ENCODE measurements at places on chromosomes 6 and 20.

DNA sequence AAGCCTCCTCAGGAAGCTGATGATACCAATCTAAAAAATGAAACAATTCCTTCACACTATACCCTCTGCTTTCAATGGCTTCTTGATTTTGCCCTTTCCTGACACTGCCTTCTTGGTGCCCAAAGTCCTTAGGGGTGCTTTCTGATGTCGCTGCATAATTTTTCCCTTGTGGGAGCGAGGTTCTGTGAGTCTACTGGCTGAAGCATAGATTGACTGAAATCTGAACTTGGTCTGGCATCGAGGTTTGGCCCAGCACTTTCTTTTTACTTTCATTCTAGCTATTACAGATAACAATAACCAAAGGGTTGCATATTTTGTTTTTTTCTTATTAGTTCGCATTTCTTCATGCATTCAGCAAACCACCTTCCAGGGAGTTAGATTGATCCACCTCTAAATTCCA is 65.8 kb downstream of the E2F3 start:
- H3K4me3 ChIP-seq: no peak overlapping the region
- no peak overlapping the region for H3K27ac ChIP-seq
- H3K4me1 ChIP-seq: no peaks in the 10 kb centered on the region
- DNase-seq: no peak
- H3K36me3 ChIP-seq: no peaks in the 10 kb centered on the region

GRCh38 chr6:86016567-86016966 is 373.9 kb upstream of the SYNCRIP start:
- no peak overlapping the region for H3K4me3 ChIP-seq
- H3K27ac ChIP-seq: no peak overlapping the region
- no peaks in the 10 kb centered on the region for H3K27me3 ChIP-seq
- DNase-seq: no peak
- H3K36me3 ChIP-seq: no peaks in the 10 kb centered on the region

DNA sequence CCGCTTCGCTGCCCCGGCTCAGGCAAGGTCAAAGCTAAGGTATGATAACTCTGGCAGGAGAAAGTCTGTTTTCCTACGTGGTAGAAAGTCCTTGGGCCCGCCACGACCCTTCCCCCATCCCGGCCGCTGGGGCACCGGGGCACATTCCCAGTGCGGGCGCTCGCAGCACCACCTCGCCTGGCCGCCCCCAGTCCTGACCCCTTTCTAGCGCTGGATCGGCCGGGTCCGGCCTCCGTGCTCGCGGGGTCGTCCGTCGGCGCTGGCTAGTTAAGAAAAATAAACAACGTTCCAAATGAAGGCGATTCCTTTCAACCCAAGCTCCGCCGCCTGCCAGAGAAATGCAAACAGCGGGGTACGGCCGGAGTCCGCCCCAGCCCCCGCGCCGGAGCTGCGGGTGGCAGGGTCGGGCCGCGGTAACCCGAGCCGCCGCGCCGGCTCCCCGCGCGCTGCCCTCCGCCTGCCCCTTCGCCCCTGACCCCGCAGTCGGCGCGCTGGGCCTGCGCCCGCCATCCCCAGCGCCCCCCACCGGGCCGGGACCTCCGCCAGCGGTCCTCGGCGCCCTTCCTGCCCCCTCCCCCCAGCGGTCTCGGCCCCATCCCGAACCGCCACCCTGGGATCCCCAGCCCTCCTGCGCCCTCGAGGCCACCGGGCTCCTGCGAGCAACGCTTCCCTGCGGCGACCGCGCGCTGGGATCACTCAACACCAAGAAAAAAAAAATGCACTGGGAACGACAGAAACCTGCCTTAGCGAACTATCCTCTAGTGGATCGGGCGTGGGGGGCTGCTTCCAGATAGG is 37.6 kb downstream of the NCR2 start:
- no peak overlapping the region for H3K4me3 ChIP-seq
- peaks cover 5% of the 10 kb centered on the region for H3K4me1 ChIP-seq
- no peak for DNase-seq
- peaks cover 9% of the 10 kb centered on the region for H3K27me3 ChIP-seq
- H3K27ac ChIP-seq: no peak overlapping the region

GRCh38 chr6:128271527-128271926 is 248.9 kb downstream of the PTPRK start:
- H3K4me1 ChIP-seq: no peaks in the 10 kb centered on the region
- H3K36me3 ChIP-seq: no peaks in the 10 kb centered on the region
- H3K27me3 ChIP-seq: no peaks in the 10 kb centered on the region
- H3K27ac ChIP-seq: no peak overlapping the region

- H3K36me3 ChIP-seq: no peaks in the 10 kb centered on the region
- no peak overlapping the region for H3K27ac ChIP-seq
- no peaks in the 10 kb centered on the region for H3K4me1 ChIP-seq
- no peak for DNase-seq
- no peak overlapping the region for H3K4me3 ChIP-seq
- H3K27me3 ChIP-seq: no peaks in the 10 kb centered on the region
Measured at GRCh38 chr6:130409418-130410100, 43.7 kb downstream of the TMEM200A start.

DNA sequence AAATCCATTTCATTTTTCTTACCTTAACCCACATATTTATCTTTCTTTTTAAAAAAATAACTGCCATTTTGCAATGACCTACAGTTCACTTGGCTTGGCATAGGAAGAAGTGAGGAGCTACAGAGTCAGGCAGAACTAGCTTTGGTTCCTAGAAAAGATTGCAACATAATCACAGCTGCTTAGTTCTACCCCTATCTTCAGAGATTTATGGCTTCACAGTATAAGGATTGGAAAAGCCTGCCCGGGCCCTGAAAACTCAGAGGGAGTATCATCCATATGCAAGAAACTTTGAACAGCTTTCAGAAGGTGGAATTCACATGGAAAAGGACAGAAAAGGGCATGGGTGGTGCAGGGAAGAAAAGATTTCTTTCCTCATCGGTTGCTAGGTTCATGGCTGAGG is 774.3 kb upstream of the CHD6 start:
- no peaks in the 10 kb centered on the region for H3K36me3 ChIP-seq
- H3K4me1 ChIP-seq: no peaks in the 10 kb centered on the region
- no peak overlapping the region for H3K4me3 ChIP-seq
- H3K27me3 ChIP-seq: peaks cover 4% of the 10 kb centered on the region
- DNase-seq: no peak

GRCh38 chr6:56278171-56278591 is 30.8 kb upstream of the COL21A1 start:
- no peaks in the 10 kb centered on the region for H3K27me3 ChIP-seq
- no peaks in the 10 kb centered on the region for H3K36me3 ChIP-seq

- H3K4me3 ChIP-seq: no peak overlapping the region
- no peak for DNase-seq
- no peaks in the 10 kb centered on the region for H3K4me1 ChIP-seq
- no peaks in the 10 kb centered on the region for H3K36me3 ChIP-seq
- no peaks in the 10 kb centered on the region for H3K27me3 ChIP-seq
Measured at GRCh38 chr6:150813993-150814359, 51.5 kb upstream of the MTHFD1L start.

Measured in SJCRH30 (cell line).